ENCODE measurements at places on chromosomes 6 and 20.

GRCh38 chr20:63536241-63536977 lies 767 bp downstream of the PTK6 start:
- no peak for DNase-seq

- DNase-seq: no peak
These were observed 34.8 kb upstream of the CD83 start for GRCh38 chr6:14082771-14083170.

DNA sequence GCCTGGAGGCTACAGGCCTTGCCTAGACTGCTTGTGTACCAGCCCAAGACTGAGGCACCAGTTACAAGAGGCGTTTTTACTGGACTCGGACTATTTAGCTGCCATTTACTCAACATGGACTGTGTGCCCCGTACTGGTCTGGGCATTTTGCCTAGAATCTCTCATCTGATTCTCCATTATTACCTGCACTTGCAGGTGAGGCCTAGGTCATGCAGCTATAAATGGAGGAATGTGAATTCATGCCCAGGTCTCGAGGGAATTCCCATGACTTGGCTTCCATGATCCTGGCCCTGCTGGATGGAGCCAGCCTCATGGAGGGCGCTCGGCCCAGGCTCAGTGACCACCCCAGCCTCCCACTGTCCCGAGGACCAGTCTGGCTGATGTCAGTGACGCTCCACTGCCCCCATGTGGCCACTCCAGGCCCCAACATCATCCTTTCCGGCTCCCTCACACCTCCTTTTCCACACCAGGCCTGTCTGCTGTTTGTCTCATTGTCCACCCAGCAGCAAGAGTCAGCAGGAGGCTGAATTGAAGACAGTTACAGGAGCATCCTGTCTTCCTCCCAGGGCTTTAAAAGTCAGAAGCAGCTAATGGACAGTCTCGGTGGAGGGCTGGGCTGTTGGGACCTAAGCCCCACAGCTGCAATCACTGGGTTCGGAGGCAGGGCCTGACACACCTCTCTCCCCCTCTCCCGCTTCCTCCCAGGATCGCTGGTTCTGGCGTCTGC lies 8.7 kb downstream of the MMP24OS start:
- peak; percentile 54 for DNase-seq

DNA sequence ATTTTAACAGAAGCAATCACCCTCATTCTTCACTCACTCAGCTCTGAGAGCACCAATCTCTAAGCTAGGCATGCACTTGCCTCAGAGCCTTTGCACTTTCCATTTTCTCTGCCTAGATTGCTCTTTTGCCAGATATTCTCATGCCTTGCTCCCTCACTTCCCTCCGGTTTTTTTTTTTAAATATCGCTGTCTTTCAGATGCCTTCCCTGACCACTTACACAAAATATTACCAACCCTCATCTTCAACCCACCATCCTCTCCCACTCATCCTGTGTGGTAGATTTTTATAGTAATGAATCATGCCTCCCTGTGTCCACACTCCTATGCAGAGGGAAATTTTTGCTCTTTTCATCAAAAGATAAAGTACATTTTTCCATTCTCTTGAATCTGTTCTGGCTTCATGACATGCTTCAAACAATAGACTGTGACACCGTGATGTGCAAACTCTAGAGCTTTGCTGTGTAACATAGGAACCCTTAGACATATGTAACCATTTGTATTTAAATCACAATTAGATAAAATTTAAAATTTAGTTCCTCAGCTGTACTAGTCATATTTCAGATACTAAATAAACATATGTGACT lies 437.1 kb downstream of the UTRN start:
- no peak for DNase-seq

Data from heart left ventricle (tissue), 16 donors.